ENCODE measurements at places on chromosomes 12 and 14.

GRCh38 chr12:81558031-81558430, 201.1 kb downstream of the PPFIA2 start:
- no peak for DNase-seq

- no peak for DNase-seq
Observed at GRCh38 chr14:89566644-89567415, 149.8 kb upstream of the FOXN3 start.

- DNase-seq, result no peak
Observed at GRCh38 chr12:127562816-127563215, 704.2 kb upstream of the TMEM132C start.

- DNase-seq, result no peak
Observed at GRCh38 chr14:100636559-100636958, 49.3 kb upstream of the BEGAIN start.

DNA sequence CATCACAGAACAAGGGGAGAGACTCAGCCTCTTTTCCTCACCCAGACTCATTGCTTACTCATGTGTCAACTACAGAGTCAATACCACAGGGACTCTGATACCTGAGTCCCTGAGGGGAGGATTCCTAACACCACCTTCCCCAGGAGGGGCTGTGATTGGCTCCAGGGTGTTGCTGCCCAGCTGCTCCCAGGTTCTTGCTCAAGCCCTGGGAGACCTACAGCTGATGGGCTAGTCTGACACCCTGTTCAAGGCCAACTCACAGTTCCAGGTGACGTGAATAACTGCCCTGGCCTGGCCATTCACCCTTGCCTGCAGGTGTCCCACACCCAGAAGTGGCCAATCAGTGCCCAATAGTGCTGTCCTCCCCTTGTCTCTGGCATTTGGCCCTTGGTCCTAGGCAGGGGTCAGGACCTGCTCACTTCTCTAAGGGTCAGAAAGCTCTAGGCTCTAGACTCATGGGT, 8.6 kb downstream of the SPRYD4 start:
- no peak for DNase-seq

DNA sequence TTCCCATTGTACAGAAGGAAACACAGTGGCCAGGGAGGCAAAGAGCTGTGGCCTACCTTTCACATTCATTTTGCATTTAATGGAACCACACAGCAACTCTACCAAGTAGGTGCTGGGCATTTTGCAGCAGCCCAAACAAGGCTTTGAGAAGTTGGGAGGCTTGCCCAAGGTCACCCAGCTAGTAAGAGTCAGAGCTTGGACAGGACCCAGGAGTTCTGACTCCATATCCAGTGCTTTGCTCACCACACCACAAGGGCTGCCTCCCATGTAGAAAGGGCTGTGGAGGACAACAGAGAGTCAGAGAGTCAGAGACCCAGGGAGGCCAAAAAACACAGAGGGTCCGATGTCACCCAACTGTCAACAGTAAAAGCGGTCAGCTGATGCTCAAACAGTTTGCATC, 400.2 kb downstream of the BCL11B start:
- DNase-seq, result no peak

DNA sequence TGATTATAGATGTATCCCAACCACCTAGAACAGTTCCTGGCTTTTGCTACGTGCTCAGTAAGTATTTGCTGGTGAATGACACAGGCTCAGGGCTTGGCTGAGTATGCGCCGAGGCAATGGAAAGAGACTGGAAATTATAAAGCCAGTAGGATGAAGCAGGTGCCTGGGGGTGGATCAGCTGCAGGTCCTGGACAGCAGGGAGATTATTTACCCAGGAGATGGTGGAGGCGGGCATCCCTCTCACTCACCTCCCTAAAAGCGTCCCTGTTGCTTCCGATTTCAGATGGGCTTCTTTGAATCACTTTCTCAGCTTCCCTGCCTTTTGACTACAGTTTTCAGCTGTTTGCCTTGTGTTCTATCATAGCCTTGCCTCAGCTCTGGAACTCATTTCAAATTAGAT, 6.4 kb downstream of the SLC6A13 start:
- no peak for DNase-seq

GRCh38 chr14:59055439-59056045, 132.9 kb upstream of the DAAM1 start:
- DNase-seq, result no peak

- no peak for DNase-seq
Observed at GRCh38 chr14:44180975-44181374, 326.1 kb downstream of the FSCB start.

DNA sequence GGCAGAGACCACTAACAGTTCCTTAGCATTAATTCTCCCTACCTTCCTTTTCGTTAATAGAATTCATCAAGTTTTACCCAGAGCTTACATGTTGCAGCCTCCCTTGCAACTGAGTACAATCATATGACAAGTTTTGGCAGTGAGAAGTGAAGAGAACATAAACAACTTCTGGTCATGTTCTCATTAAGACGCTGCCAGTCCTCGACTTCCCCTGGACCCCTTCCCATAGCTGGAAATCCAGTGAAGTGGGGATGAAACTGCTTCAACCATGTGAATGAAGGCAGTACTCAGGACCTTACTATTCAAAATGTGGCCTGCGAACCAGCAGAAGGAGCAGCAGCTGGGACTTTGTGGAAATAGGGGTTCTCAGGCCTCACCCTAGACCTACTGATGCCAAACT, 133.9 kb downstream of the SPTSSA start:
- DNase-seq, result no peak

DNA sequence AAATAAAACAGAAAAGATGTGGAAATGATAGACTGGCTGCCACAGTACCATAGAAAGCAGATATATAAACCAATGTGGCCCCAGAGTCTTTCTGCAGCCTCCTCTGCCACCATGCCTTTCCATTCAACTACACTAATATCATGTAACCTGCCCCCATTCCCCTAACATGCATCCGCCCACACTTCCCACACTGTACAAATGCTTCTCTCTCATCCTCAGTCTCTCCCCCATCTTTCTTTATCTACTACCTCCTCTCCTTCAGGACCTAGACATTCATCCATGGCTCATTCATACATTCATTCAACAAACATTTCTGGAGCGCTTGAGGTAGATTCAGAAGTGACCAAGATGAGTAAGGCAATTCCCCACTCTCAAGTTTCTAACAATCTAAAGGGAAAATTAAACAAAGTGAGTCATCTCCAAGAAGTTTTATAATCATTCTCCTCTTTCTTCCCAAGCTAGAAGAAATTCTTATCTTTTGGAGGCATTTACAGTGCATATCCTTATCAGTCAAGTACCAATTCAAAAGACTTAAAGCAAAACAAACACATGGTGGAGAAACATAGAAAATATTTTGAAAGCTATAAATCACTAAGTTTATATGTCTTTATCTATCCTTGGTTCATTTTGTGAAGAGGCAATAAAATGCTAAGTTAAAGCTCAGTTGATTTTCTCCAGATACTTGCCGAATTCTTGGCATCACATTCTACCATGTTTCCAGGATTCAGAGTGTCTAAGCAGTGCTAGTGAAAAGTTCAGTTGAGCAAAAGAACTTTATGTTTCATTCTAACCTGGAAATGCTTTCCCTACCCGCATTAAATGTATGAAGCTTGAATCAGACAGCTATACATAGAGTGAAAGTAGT, 70.5 kb upstream of the FRMD6 start:
- no peak for DNase-seq

GRCh38 chr12:27711317-27711682, 668 bp downstream of the MRPS35 start:
- no peak for DNase-seq

DNA sequence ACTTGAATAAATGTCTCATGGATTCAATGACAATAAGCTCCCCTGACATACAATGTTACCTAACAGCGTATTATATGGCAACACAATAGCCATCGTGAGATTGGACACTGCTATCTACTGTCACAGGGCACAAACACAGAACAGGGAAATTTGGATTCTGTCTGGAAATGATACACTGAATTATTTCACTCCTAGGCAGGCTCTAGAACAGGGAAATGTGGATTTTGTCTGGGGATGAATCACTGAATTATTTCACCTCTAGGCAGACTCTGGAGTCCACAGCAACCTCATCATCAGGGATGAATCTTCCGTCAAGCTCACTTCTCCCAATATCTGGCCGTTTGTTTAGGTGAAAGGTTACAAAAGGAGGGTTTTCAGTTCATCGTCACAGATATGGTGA, 288.8 kb downstream of the TMEM132D start:
- no peak for DNase-seq

- DNase-seq, result no peak
Observed at GRCh38 chr12:27899151-27899661, 73.3 kb downstream of the PTHLH start.

DNA sequence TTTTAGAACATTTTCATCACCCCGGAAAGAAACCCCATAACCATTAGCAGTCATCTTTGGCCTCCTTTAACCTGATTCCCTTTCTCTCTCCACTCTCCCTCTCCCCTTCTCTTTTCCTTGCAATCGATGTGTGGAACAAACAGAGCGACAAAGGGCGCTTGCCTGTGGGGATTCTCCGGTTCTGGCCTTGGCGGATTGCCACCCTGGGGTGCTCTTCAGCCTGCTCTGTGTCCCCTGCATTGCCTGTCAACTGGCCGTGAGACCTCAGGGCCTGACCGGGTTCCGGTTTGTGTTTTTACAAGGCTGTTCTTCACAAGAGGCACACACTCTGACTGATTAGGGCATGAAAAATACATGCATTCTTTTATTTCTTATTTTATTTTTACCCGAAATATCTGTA, 27.8 kb downstream of the LRTM2 start:
- no peak for DNase-seq

DNA sequence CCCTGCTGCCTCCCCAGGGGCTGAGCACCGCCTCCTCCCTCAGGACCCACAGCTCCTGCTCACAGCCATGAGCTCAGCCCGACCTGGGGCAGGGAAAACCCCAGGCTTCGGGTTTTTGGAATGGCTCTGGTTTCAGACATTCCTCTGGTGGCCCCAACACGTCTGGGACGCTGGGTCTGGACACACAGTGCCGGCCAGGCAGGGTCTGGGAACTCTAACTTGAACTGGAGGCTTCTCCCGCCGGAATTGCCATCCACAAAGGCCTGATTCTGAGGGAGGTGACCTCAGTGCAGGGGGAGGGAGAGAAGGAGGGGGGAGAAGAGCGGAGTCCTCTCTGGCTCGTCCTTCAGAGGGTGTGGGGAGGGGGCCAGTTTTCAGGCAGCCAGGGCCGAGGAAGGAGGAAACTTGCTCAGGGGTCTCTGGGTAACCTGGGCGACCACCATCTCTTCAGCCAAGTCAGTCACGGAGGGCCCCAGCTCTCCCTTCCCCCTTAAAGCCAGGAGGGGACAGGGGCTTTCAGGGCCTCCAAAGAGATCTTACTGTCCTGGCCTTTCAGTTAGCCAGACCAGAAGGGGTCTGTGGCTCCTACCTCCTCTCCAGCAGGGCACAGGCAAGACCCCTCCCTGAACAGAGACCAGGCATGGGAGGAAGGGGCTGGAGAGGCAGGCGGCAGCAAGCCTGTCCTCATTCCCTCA, 19.4 kb downstream of the NCKAP5L start:
- DNase-seq, result no peak

- DNase-seq, result no peak
Observed at GRCh38 chr14:68630611-68631393, 162.1 kb downstream of the ZFP36L1 start.

- no peak for DNase-seq
Observed at GRCh38 chr12:101297661-101298060, 17.8 kb downstream of the UTP20 start.

- DNase-seq, result peak; percentile 33
Observed at GRCh38 chr12:112183141-112184021, 58.0 kb downstream of the TRAFD1 start.

GRCh38 chr12:51395283-51396230, 4.4 kb upstream of the GALNT6 start:
- no peak for DNase-seq

DNA sequence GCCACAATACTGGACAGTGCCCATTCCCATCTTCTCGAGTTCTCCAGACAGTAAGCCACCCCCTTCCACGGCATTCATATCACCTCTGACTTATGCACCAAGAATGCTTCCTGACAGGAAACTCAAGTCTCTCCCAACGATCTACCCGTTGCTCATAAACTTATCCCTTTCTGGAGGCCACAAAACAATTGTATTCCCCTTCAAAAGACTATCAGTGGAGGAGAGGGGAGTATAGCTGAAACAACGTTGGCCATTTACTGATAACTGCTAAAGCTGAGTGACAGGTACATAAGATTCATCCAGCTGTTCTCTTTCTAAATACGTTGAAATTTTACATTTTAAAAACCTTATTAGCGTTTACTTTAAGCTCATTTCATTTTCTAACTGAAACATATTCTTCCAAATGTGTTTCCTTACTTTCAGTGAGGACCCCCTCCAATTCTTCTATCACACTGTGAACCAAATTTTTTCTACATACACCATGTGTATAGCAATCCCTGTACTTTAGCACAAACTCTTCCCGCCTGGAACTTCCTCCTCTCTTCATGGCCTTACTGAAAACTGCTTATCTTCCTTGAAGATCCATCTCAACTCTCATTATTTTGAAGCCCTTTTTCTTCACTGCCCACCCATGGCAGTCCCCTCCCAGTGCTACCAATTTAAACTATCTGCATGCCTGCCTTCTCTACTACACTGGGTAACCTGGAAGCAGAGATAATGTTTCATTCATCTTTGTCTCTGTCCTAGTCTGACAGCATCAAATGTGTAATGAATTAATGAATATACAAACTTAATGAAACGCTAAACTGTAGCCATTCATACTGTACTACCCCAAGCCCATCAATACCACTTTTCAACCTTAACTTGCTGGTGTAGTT, 28.8 kb downstream of the ATXN2 start:
- no peak for DNase-seq

- DNase-seq, result no peak
Observed at GRCh38 chr12:20585913-20586312, 109.2 kb upstream of the SLCO1C1 start.

GRCh38 chr14:32908196-32909084, 30.2 kb upstream of the NPAS3 start:
- DNase-seq, result no peak

DNA sequence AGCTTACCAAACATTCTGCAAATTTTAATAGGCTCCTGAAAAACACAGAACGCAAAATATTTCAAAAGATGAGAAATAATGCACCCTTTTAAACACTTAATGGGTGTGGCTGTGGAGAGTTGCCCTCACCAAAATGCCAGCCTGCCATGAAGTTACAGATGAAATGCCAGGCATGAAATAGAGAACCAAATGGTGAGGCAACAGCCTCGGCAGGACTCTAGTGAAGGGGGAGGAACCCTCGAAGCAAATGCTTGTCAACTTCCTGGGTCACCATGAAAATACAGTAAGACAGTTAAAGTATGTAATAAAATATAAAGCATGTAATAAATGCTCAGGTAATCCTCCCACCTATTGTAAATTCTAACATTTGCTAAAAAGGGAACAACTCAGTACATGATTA, 24.1 kb downstream of the DUSP16 start:
- DNase-seq, result no peak

- DNase-seq, result no peak
Observed at GRCh38 chr12:1872001-1872400, 46.5 kb downstream of the CACNA2D4 start.

All from iPS DF 19.7 (cell line).